Mesothelial cell of epicardium (in vitro differentiated cells): ENCODE measurements at places on chromosomes 13 and 19.

DNA sequence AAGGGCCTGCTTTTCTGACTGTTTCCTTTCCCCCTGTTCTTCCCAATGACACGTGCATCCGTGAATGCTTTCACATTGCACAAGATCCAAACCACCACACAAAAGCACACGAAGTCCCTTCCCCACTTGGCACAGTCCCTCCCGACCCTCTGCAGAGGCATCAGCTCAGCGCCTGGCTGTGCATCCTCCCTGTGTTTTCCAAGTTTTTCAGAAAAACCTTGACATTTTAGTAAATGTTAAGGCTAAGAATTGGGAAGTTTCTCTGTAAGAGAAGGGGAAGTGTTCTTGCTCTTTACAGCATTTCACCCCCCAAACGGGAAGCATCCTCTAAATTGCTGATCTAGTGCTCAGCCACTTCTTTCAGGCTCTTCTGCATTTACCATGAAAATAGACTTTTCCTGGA lies 94.5 kb upstream of the TM9SF2 start:
- no peaks in the 10 kb centered on the region for H3K36me3 ChIP-seq
- peaks cover 19% of the 10 kb centered on the region for H3K27me3 ChIP-seq
- H3K4me1 ChIP-seq: no peaks in the 10 kb centered on the region
- H3K27ac ChIP-seq: no peak overlapping the region

GRCh38 chr19:51025401-51025800 lies 1.0 kb downstream of the KLK11 start:
- peaks cover 8% of the 10 kb centered on the region for H3K4me1 ChIP-seq
- no peak for DNase-seq
- H3K4me3 ChIP-seq: no peak overlapping the region
- H3K36me3 ChIP-seq: no peaks in the 10 kb centered on the region
- H3K27ac ChIP-seq: no peak overlapping the region

DNA sequence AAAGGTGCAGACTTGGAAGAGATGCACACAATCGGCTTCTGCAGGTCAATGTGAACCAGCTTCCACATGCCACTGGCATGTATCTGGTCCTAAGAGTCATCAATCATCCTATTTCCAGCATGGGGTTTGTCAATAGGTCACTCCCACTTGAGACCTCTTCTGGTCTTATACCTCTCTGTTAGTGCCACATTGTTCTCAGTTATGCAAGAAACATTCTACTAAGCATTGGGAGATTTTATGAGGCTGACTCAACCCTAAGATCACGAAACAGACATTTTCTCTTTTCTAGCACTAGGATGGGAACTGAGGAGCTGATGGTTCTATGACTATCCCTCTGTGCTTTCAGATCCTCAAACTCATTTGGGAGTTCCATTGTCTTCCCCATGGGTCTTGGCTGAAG lies 581.5 kb upstream of the KLF12 start:
- H3K4me3 ChIP-seq: no peak overlapping the region
- H3K27ac ChIP-seq: no peak overlapping the region
- no peaks in the 10 kb centered on the region for H3K4me1 ChIP-seq
- no peaks in the 10 kb centered on the region for H3K36me3 ChIP-seq
- H3K27me3 ChIP-seq: no peaks in the 10 kb centered on the region

- peaks cover 35% of the 10 kb centered on the region for H3K36me3 ChIP-seq
- H3K27ac ChIP-seq: peak within 1 kb of the TSS; percentile 93
- peak within 1 kb of the TSS; percentile 77 for H3K4me3 ChIP-seq
- H3K27me3 ChIP-seq: no peaks in the 10 kb centered on the region
- DNase-seq: peak; percentile 98
Observed at GRCh38 chr19:39833464-39834286, at the start of gene DYRK1B. DYRK1B (minus strand) TSS chr19:39834162; CDS start chr19:39831867, 2,295 bp downstream.

DNA sequence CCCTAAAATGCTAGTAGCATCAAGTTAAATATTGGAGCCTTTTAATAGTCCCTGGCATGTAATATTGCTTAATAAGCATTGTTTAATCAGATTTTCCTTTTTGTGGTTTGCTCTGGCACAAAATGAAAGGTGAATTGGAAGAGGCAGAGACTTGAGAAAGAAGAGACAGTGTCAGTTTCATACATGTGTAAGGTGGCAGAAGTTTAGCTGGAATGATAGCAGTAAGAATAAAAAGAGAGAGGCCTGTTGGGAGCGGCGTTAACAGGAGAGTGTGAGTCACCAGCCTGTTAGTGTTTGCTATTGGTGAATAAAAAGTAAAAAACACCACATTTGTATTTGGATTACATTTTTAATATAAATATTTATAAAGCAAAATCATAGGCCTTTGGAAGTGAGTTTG lies 145.3 kb downstream of the PDS5B start:
- H3K4me1 ChIP-seq: peaks cover 29% of the 10 kb centered on the region
- no peak overlapping the region for H3K4me3 ChIP-seq
- DNase-seq: no peak
- no peaks in the 10 kb centered on the region for H3K27me3 ChIP-seq
- peak overlapping the region; percentile 26 for H3K27ac ChIP-seq

DNA sequence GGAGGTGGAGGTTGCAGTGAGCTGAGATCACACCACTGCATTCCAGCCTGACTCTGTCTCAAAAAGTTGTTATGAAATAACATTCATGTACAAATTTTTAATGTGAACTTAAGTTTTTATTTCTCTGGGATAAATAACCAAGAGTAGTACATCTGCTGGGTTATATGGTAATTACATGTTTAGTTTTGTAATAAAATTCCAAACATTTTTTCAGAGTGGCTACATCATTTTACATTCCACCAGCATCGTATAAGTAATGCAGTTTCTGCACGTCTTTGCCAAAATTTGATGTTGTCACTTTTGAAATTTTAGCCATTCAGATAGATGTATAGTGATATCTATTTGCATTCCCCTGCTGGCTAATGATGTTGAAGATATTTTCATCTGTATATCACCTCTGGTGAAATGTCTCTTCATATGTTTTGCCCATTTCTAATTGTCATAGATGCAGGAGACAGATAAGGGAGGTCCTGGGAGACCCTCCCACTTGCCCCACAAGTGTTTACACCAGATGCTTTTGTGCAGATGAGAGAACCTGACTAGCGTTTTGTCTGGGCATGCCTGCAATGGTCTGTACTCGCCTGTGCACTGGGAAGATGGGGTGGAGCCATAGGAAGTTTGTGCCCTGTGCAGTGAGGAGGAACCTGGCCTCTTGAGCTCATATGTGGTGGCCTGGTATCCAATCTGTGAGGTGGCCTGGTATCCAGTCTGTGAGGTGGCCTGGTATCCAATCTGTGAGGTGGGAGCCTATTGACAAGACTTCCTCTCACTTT lies 12.7 kb upstream of the KBTBD6 start:
- DNase-seq: no peak
- no peak overlapping the region for H3K27ac ChIP-seq
- H3K36me3 ChIP-seq: peaks cover 32% of the 10 kb centered on the region
- H3K4me3 ChIP-seq: no peak overlapping the region
- no peaks in the 10 kb centered on the region for H3K27me3 ChIP-seq
- no peaks in the 10 kb centered on the region for H3K4me1 ChIP-seq

- H3K4me1 ChIP-seq: peaks cover 13% of the 10 kb centered on the region
- H3K27ac ChIP-seq: no peak overlapping the region
- no peaks in the 10 kb centered on the region for H3K27me3 ChIP-seq
Observed at GRCh38 chr13:104796581-104796980, 1730.4 kb upstream of the SLC10A2 start.

- no peak overlapping the region for H3K27ac ChIP-seq
- no peak for DNase-seq
- peaks cover 73% of the 10 kb centered on the region for H3K27me3 ChIP-seq
- peak overlapping the region; percentile 76 for H3K4me3 ChIP-seq
Observed at GRCh38 chr13:24541127-24541475, 28.5 kb upstream of the PARP4 start.

- no peak overlapping the region for H3K4me3 ChIP-seq
- H3K4me1 ChIP-seq: peaks cover 4% of the 10 kb centered on the region
- no peak for DNase-seq
- H3K27me3 ChIP-seq: peaks cover 2% of the 10 kb centered on the region
- no peaks in the 10 kb centered on the region for H3K36me3 ChIP-seq
Observed at GRCh38 chr13:109381546-109382180, 404.7 kb downstream of the IRS2 start.

- H3K4me1 ChIP-seq: peaks cover under 1% of the 10 kb centered on the region
- no peak for DNase-seq
- no peak overlapping the region for H3K27ac ChIP-seq
- H3K36me3 ChIP-seq: no peaks in the 10 kb centered on the region
Observed at GRCh38 chr19:38554676-38555141, 63.0 kb downstream of the MAP4K1 start.

DNA sequence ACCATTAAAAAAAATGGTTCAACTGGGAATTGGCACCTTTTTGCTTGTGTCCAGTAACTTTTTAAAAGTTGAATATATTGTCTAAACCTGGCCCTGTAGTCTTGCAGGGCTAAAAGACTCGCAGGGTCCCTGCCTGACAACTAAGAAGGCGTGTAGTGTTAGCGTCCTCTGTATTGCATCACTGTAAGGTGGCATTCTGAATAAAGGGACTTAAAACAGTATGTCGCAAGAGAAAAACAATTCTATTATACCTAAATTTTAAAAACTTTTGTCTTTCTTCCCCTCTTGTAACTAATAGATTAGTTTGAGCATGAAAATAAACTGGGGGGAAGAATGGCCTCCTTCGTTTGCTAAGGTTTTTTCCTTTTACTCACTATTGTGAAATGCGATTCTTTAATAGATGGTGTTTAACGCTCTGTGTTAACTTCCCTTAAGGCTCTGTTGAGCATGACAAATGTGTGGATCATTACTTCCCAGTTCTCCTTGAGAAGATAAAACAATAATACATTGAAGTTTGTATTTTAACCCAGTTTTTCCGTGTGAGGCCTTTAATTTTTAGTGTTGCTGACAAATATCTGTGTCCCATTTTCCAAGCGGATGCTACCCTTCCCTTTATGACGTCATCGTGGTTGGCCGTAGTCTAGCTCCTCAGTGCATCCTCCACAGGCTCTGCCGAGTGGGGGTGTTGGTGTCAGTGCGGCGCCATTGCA lies 134.6 kb downstream of the KATNAL1 start:
- peak overlapping the region; percentile 77 for H3K27ac ChIP-seq
- no peak for DNase-seq
- H3K4me3 ChIP-seq: peak overlapping the region; percentile 20
- peaks cover 25% of the 10 kb centered on the region for H3K4me1 ChIP-seq
- no peaks in the 10 kb centered on the region for H3K36me3 ChIP-seq

- no peak overlapping the region for H3K27ac ChIP-seq
- no peaks in the 10 kb centered on the region for H3K4me1 ChIP-seq
- no peak overlapping the region for H3K4me3 ChIP-seq
- peaks cover 12% of the 10 kb centered on the region for H3K36me3 ChIP-seq
Observed at GRCh38 chr13:35136585-35136984, 194.5 kb downstream of the NBEA start.

DNA sequence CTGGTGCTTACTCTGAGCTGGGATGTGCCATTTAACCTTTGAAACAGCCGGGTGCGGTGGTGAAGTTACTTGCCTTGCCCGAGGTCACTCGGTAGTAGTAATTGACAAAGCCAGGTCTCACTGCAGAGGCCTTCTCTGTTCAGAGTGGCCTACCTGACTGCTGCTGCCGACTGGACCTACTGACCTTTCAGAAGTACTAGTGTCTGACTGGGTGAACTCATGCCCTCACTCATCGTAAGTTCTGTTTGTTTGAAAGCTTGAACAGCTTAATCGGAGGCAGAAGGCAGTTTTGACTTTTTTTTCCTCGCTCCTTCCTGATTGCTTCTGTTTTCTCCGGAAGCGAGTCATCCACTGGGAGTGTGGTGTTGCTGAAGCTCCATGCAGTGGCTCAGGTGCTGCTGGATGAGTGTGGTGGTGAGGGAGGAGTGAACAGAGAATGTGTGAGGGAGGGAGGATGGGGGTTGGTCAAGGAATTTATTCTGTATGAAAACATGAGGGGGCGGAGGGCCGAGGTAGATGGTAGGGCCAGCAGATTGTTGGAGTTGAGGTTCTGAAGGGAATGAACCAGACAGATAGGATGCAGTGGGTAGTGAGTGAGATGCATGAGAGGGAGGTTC lies 2.7 kb downstream of the SPINT2 start:
- peak overlapping the region; percentile 92 for H3K4me3 ChIP-seq
- peaks cover 2% of the 10 kb centered on the region for H3K27me3 ChIP-seq
- no peaks in the 10 kb centered on the region for H3K36me3 ChIP-seq
- H3K4me1 ChIP-seq: peaks cover 53% of the 10 kb centered on the region

GRCh38 chr13:99994638-99995020 lies 13.0 kb downstream of the ZIC2 start:
- H3K4me1 ChIP-seq: no peaks in the 10 kb centered on the region
- DNase-seq: no peak
- peaks cover 100% of the 10 kb centered on the region for H3K27me3 ChIP-seq
- no peak overlapping the region for H3K27ac ChIP-seq
- H3K4me3 ChIP-seq: no peak overlapping the region
- H3K36me3 ChIP-seq: no peaks in the 10 kb centered on the region
